ENCODE measurements at places on chromosomes 2 and 18.
A peak's percentile ranks its signal among the peaks of the same experiment; 100 is the strongest.

DNA sequence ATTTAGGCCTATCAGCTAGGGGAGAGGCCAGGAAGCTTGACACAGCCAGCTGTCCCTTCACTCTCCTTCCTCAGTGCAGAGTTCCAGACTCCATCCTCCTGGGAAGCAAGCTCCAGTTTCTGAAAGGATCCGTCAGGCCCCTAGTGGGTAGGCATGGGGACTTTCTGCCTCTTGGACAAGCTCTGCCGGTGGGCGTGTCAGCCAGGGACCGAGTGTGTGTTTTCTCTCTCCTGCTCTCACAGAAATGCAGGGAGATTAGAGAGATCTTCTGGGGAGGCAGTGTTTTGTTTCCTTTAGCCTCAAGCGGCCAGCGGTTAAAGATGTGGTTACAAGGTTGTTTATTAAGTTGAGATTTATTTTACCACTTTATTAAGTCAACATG, 29.9 kb upstream of the OTOS start:
- no peak for DNase-seq

- no peak for DNase-seq
Observed at GRCh38 chr2:17544256-17544655, 3.8 kb downstream of the VSNL1 start.

DNA sequence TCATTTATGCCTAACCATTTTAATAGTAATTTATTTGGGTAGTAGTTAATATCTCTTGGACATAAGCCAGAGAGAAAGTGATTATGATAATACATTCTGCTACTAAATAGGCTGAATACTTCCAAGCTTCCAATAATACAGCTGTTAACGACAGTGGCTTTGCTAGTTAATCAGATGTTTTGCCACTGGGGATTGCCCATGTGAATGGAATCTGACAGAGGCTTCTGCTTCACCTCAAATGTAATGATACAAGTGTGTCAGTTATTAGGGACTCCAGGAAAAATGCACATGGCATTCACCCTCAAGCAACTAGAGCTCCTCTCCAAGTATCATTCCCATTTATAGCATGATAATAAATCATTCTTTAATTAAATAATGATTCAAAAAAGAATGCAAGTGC, 185.0 kb upstream of the TMEFF2 start:
- no peak for DNase-seq

DNA sequence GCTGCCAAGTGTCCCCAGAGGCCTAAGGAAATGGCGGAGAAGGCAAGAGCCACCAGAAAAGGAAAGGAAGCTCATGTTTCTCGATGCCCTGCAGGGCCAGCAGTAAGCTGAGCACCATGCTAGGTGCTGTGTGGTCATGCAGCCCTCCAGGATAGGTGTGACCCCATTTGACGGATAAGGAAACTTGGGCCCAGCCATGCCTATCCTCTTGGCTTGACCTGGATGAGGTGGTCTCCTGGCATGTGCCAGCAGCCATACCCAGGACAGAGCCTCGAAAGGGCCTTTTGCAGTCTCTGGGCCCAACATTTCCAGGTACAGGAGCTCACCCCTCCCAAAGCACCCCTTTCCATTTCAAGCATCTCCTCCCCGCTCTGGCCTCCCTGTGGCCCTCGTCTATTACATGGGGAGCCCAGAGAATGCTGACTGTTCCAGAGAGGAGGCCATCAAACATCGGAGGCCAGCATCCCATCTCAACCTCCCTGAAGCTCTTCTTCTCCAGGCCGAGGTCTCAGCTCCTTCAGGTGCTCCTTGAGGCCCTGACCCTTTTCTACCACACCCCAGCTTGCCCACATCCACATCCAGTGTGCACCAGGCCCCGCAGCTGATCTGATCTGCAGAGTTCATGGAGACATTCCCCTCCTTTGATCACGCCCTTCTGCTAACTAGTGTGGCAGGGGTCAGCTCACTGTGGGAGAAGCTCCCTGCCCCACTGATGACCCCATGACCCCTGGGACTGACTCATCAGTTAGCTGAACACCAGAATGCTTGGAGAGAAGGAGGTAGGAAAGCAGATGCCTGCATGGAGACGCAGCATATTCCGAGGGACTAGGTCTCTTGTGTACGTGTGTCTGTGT, 208.4 kb downstream of the TNS1 start:
- no peak for DNase-seq

GRCh38 chr2:154882725-154883124, 184.2 kb downstream of the KCNJ3 start:
- DNase-seq: no peak

- no peak for DNase-seq
Observed at GRCh38 chr2:86793752-86794151, 3.0 kb upstream of the CD8A start.

GRCh38 chr18:32549248-32550110, 78.8 kb upstream of the GAREM1 start:
- DNase-seq: peak; percentile 84

GRCh38 chr2:193818801-193819499, 1624.2 kb upstream of the TMEFF2 start:
- no peak for DNase-seq

GRCh38 chr2:9749546-9750223, 93.6 kb upstream of the TAF1B start:
- DNase-seq: no peak

GRCh38 chr2:232333361-232334135, 45.0 kb upstream of the ALPP start:
- DNase-seq: no peak

DNA sequence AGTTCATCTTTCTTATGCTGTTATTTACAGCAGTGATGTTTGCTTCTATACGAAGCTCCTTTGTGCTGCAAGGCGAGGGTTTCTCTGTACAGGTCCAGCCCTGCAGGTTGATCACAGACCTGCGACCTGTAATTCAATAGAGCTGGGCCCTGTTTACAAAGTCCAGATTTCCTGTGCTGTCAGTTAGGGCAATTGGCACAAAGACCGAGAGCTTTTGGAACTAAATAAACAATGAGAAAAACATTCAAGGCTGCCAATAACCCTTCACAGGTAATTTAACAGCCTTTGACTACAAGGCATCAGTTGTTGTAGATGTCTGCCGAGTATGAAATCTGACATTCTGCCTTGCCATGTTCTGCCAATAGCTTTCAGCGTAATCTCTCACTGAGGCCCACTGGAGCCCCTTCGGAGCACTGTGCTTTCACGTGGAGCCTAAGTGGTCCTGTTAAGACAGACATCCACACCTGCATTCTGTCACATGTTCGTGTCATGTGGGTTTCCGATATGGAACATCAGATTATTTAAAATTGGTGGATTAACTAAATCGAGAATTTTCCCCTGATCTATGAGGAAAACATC, 232.5 kb downstream of the PTGR3 start:
- DNase-seq: no peak

- no peak for DNase-seq
Observed at GRCh38 chr2:233281553-233281952, 26.1 kb upstream of the SAG start.

GRCh38 chr18:59419386-59419785, 60.3 kb upstream of the LMAN1 start:
- DNase-seq: no peak

All from Karpas-422 (cell line).